ENCODE measurements at places on chromosomes 12 and 14.

- no peak for DNase-seq
These were observed 359.9 kb downstream of the NRXN3 start for GRCh38 chr14:78530078-78530477.

- DNase-seq = no peak
These were observed 419.7 kb upstream of the PRICKLE1 start for GRCh38 chr12:43008953-43009845.

DNA sequence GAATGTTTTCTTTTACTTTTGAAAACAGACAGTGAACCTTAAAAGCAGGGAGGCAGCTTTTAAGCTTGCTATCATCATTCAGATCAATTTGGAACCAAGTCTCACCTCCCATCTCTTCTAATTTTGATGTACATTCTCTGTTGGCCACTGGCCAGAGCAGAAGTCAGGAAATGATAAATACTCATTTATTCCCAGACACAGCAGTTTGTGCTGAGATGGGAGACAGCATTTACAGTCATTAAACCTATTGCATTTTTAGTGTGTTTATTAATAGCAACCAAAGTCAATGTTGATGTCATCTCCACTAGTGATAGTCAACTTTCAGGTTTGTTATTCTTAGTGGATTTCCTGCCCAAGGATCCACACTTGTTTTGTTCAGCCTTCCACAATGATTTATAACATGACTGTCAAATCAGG lies 320.0 kb upstream of the ATP2B1 start:
- no peak for DNase-seq

DNA sequence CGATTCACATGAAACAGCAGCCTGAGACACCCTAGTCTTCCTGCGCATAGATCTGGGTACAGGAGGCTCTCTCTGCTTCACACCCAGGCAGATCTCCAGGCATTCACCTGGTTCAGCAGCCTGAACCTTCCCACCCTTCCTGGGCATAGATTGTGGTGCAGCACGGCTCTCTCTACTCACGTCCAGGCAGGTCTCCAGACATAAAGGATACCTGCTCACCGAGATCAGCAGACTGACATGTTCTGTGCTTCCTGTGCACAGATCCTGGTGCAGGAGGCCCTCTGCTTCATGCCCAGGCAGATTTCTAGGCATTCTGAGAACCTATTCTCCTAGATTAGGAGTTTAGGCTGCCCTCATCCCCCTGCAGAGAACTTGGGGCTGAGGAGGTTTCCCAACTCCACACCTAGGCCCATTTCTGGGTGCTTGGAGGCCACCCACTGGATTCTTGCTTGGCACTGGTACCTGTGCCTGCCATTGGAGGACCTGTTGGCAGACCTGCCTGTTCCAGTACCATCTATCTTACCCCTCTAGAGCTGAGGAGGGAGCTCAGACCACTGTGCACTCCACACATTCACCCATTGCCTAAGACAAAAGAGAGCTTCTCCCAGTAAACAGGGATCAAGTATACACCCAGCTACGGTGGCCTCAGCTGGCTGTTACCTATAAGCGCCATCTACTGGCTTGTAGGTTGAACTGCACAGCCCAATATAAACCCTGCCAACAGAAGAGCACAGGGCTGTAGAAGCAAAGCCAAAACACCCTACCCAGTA lies 28.0 kb upstream of the GARIN6 start:
- no peak for DNase-seq

GRCh38 chr12:121443193-121443870 lies 43.4 kb downstream of the RNF34 start:
- DNase-seq = peak; percentile 35

DNA sequence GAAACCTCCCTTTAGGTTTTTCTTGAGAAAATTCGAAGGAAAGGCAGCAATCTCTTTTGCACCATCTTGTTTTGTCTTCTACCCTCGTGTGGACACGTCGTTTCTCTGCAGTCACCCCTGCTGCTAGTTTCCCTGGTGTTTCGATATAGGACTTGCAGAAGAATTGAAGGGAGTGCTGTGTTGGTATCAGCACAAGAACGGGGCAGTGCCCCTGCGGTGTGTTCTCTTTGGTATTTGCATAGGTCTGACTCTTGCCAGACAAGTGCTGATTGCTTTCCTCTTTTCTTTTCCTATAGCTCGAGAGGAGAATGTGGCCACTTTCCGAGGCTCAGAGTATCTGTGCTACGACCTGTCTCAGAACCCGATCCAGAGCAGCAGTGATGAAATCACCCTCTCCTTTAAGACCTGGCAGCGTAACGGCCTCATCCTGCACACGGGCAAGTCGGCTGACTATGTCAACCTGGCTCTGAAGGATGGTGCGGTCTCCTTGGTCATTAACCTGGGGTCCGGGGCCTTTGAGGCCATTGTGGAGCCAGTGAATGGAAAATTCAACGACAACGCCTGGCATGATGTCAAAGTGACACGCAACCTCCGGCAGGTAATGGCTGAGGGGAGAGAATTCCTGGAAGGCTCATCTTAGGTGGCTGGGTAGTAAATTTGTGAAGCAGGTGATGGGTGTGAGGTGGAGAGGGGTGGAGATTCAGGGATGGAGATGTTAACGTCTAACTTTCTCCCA lies 474.8 kb downstream of the NRXN3 start:
- peak; percentile 100 for DNase-seq

DNA sequence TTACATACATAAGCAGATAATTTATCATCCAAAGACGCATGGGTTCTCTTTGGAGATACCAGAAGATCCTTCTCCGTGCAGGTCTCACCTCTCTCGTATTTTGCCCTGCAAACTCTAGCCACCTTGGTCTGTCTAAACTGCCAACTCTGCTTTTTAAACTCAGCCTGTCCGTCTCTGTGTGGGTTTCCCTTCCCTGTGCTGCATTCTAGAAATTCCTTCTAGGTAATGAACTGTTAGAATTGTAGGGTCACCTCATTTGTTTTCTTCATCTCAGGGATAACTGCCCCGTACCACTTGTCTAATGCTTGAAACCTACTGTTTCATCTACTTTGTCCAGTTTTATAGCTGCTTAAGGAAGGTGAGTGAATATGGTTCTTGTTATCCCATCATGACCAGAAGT lies 45.4 kb upstream of the CCDC196 start:
- no peak for DNase-seq

DNA sequence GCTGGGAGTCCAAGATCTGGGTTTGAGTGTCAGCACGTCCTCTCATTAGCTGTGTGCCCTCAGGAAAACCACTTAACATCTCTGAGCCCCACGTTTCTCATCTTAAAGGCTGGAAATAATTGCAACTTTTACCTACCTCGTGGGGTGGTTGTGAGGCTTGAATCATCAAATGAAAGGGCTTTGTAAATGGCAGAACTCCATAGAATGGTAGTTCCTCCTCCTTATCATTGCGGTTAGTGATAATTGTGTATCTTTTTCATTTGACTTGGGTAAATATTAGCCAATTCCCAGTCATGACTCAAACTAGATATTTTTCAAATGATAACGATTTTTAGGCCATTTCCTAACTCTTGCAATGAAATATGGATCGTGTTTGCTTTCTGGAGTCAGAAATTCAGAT lies 205.5 kb downstream of the CHST11 start:
- no peak for DNase-seq

- DNase-seq = peak; percentile 34
These were observed 24.6 kb upstream of the NUDT14 start for GRCh38 chr14:105205673-105206208.

DNA sequence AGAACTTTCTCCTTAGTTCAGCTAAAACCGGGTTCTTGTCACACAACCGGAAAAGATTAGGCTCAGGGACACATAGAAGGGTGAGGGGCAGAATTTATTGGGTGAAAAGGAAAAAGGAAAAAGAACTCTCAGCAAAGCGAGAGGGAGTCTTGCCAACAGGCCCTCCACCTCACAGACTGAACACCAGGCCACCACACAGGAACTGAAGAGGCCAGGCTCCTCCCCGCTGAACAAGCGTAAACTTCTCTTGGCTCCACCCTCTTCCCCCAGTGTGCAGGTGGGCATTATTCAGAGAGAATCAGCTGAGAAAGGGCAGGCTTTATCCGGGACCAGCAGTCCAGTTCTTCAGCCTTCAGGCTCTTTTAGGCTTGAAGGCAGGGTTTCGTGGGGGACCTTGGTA lies 125.6 kb upstream of the FGD4 start:
- no peak for DNase-seq

DNA sequence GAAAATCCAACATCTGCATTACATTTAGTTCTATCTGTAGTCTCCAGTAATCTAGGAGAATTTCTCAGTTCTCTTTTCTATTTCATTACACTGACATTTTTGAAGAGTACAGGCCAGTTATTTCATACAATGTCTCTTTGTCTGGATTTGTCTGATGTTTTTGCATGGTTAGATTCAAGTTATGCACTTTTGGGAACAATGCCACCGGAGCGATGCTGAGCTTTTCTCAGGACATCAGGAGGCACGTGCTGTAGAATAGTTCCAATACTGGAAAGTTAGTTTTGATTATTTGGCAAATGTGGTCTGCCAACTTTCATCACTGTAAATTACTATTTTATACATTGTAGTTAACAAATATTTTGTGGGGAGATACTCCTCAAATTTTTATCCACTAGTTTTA lies 43.1 kb downstream of the ALDH1L2 start:
- DNase-seq = no peak

DNA sequence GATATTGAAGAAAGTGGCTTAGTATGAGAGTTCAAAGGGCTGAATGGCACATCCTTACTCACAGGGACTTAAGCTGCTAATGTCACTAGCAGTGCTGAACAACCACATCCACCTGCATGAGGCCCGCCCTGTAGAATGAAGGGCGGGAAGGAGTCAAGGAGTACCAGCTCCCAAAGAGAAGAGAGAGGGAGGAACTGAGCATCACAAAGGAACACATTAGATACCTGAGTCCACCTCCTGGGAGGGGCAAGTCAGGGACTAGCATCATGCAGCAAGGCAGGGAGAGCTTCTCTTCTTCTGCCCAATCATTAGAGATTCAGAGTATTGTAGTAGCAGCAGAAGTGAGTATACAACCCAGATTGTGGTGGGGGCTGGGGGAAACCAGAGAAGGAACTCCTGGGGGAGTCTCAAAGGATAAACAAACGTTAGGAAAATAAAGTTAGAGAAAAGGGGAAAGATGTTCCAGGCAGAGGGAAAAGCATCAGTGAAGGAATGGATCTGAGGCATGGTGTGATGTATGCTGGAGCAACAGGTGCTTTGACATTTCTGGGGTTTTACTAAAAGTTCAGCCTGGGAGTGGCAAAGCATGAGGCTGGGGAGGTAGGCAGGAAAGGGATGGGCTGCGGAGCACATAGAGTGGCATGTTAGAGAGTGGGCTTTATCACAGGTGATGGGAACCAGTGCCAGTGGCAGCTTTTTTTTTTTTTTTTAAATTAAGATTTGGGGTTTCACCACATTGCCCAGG lies 21.0 kb upstream of the GRIP1 start:
- no peak for DNase-seq

DNA sequence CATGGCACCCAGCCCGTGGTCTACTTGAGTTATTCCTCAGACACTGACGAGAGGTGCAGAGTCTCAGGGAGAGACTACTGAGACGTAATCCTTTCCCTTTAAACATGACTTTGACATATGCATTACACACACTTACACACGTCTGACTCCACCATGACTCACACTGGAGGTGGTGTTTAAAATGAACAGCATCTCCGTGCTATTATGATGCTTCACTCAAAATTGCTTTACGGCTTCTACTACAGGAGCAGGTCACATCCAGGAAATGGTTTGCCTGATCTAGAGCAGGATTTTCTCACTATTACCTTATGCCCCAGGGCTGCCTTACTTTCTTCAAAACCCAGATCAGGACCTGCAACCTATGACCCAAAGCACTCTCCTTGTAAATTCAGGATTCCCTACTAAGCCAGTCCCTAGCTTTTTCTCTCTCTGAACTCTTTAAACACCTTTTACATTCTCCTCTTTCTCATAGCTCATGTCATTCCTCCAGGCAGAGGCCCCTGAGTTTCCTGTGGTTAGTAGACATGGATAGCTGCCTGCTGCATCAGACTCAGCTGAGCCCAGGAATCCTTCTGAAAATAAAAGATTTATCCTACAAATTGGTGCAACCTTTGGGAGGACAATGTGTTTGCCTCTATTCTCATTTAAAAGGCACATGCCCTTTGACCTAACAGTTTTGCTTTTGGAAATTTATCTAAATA lies 31.2 kb downstream of the TMCC3 start:
- no peak for DNase-seq

- no peak for DNase-seq
These were observed 146.5 kb downstream of the MON2 start for GRCh38 chr12:62613081-62613480.

DNA sequence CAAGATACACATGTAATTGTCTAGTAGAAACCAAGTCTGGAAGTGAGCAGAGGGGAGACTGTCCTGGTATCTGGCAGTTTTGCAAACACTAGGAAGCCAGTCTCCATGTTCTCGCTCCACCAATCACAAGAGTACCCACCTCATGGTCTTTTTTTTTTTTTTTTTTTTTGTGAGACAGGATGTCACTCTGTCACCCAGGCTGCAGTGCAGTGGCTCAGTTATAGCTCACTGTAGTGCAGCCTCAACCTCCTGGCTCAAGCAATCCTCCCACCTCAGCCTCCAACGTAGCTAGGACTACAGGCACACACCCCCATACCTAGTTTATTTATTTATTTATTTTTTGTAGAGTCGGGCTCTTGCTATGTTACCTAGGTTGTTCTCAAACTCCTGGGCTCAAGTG lies 189.2 kb downstream of the EFCAB11 start:
- no peak for DNase-seq

GRCh38 chr12:50524621-50525020 lies 19.8 kb downstream of the DIP2B start:
- DNase-seq = no peak

- no peak for DNase-seq
These were observed 19.4 kb downstream of the NCKAP5L start for GRCh38 chr12:49808686-49809380.

- no peak for DNase-seq
These were observed 43.5 kb downstream of the COX16 start for GRCh38 chr14:70315942-70316341.

- DNase-seq = peak; percentile 98
These were observed 269.9 kb downstream of the CACNA1C start for GRCh38 chr12:2322554-2323120.

- no peak for DNase-seq
These were observed 33.0 kb upstream of the CFAP54 start for GRCh38 chr12:96456265-96456974.

GRCh38 chr14:68932686-68933085 lies 46.4 kb downstream of the ACTN1 start:
- DNase-seq = no peak

DNA sequence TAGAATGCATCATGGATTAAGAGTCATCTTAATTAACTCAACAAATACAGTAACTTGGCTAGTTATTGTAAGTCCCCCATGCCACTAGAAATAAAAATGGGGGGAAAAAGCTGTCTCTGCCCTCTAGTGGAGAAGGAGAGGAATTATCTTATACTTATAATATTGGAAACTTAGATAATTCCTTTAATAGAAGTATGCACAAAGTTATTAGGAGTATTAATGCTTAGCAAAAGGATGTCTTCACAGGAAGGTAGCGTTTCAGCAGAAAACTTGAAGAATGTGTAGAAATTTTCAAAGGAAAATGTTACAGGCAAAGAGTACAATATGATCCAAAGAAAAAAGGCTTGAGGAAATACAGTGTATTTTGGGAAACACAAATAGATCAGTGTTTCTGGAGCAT lies 19.8 kb downstream of the OR5AU1 start:
- DNase-seq = peak; percentile 18

Data from DMS79 treated with DMSO at 0.1 percent for 48 hours (cell line).